Stimulated activated CD4-positive, alpha-beta T cell treated with anti-CD3 and anti-CD28 coated beads, TNF-alpha, amount 100 ng/mL, for 24 hours (primary cell): ENCODE measurements at places on chromosomes 12 and 14.

DNA sequence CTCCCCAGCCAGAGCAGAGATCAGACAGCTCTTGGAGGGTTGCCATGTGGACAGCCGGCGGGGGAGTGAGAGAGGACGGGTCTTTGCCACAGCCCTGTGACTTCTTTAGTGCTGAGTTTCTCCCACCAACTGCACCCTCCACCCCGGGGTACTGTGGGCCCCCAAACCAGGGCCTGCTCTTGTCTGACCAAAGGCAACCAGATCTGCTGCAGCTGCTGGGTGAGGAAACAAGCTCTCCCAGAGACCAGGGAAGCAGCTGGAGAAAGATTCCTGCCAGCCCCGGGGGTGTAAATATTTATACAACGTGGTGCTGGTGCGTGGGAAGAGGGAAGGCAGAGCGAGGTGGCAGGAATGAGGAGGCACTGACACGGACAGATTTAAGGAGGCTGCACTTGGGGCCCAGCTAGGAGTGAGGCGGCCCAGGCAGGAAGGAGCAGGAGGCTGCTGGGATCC lies 14.3 kb upstream of the ZFP36L1 start:
- no peak for DNase-seq

- DNase-seq = peak; percentile 58
These were observed 87.8 kb upstream of the DYNC1H1 start for GRCh38 chr14:101876555-101876938.

DNA sequence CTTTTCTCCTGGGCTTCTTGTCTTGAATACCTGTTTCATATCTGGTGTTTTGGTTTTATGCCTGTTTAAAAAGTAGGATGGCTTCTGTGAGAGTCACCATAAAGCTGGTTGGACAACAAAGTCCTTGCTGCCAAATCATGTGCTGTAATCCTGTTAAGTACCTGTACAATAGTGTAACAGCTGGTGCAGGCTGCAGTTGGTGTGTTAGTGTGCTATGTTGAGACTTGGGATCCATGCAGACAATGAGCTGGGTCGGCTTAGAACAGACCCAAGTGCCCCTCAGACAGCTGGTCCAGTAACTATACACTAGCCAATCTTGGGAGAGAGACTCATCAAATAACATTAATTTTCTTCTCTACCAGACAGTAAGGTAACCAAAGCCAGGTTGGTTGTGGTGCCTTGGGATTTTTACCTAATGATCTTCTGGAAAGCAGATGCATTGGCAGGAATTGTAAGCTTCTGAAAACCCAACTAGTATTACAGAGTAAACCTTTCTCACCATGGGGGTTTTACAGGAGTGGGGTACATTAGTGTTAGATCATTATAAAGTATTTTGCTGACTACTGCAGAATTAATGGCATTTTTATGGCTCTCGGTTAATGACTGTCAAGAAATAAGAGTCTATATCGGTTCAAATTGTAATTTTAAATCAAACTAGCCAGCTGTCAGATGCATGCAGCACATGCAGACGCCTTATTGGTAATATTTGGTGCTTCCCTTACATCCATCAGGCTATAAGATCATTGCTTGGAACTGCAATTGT lies 231.2 kb downstream of the PDZRN4 start:
- no peak for DNase-seq

- no peak for DNase-seq
These were observed 11.1 kb upstream of the PTGES3 start for GRCh38 chr12:56699020-56699661.

DNA sequence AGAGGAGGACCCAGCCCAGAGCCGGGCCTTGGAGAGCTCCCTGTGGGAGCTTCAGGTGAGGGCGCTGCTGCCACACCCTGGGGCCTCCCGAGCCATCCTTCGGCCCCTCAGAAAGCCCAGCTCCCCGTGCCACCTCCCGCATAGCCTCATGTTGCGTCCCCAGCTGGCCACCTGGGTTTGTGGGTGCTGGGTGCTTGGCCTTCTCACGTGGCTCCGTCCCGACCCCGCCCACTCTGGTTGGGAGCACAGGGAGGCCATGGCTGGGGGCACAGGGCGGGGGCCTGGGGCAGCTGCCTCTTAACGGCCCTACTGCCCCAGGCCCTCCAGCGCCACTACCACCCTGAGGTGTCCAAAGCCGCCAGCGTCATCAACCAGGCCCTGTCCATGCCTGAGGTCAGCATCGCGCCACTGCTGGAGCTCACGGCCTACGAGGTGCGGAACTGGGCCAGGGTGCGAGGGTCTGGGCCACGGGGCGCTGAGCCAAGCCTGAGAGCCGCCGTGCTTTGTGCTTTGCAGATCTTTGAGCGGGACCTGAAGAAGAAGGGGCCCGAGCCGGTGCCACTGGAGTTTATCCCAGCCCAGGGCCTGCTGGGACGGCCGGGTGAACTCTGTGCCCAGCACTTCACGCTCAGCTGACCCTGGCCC lies 7.6 kb downstream of the NOC4L start:
- no peak for DNase-seq

DNA sequence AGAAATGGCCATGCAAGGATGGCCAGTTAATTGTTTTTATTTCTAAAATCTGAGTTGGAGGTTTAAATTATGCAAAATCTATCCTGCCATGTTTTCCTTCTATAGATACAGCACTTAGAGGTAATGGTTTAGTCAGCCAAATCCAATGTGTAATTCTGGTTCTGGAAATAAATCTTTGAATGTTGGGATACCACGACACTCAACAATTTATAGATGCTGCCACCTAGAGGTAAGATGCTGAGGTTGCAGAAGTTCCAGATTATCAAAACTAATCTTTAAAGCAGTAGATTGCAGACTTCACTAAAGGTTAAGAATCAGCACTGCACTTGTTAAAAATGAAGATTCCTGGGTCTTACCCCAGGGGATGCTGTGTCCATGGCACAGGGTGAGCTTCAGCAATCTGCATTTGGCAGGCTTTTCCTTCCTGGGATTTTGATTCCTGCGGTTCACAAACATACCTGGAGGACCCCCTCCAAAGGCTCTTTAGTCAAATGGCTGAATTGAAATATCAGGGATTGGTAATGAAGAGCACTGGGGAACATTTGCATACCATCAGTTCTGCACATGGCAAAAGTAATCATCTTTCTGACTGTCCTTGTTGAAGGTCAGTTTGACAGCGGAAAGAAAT lies 53.4 kb upstream of the ANO4 start:
- DNase-seq = no peak
